Activated B cell treated with CpG ODN at 0.5 μM for 24 hours (primary cell): ENCODE measurements at places on chromosomes 1 and 21. TPM values are rescaled to one million over a fixed set of nuclear protein-coding genes. Genes with fewer than 3 reads are reported as not detected.
A peak's percentile ranks its signal among the peaks of the same experiment; 100 is the strongest.

GRCh38 chr21:41836166-41837015 is 42.8 kb downstream of the PRDM15 start:
- DNase-seq, result no peak

DNA sequence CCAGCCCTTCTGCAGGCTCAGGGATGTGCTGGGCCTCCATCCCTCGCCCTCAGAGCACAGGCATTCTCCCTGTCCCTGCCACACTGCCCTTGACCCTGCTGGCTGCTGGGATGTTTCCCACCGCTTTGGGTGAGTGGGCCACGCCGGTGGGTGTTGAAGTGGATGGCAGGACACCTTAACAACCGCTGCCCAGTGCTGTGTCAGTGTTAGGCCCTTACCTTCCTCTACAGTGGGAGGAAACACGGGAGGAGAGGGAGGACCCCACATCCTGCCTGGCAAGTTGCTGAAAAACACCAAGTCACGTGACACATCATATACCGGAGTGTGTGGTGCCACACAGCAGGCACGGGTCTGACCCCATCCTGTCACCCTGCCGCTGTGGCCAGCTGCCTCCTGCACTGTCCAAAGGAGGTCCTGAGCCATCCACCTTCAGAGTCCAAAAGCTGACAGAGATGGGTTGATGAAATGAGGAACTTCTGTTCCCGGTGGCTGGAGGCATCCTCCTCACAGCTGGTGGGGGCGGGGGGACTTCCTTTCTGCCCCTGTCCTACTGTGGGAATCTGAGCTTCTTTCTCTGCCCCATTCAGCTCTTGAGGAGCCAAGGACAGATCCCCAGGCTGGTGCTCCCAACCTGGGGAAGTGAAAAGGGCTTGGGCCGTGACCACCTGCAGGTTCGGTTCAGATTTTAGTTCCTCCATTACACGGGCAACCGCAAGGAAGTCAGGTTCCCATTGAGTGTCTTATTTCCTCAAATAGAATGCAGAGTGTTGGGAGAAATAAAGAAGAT is 3.2 kb upstream of the THEMIS2 start:
- DNase-seq, result no peak

DNA sequence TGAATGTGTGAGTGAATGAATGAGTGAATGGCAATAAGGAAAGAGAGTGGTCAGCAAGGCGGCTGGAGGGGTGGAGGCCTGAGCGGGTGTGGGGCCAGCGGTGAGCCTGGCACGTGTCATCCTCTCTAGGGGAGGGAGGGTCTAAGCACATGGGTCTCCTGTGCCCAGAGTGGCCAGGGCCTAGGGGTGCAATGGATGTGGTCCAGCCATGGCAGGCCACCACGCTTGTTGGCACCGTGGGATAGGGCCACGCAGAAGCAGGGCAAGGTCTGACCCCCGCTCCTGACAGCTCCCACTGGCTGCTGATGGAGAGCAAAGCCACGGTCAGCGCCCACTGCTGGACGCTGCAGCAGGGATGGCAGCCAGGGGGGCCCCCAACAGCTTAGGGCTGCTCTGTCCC is 19.5 kb upstream of the SPSB1 start:
- DNase-seq, result no peak

- peak; percentile 56 for DNase-seq
Measured at GRCh38 chr1:230109895-230110667, 43.0 kb downstream of the GALNT2 start.

The GPR157 gene
- total RNA-seq, result 6.2 and 7.0 TPM in 2 replicates

DNA sequence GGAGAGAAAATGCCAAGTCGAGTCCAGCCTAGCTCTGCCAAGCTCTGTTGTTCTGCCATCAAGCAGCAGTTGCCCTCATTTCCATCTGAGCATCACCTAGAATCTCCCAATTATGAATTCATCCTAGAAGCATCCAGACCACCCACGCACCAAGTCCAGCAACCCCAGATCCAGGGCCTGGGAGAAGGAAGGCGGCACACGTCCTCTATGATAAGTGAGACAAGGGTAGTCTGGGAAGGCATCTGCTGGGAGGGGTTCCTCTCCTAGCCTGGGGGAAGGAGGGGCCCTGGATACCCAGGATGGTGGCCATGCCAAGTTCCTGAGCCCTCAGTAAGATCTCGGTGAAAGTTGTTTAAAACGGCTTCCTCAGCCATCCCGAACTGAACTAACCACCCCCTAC is 70.7 kb downstream of the VWA5B1 start:
- DNase-seq, result no peak

The FCRL2 gene
- 48.0 and 51.6 TPM in 2 replicates for total RNA-seq

DNA sequence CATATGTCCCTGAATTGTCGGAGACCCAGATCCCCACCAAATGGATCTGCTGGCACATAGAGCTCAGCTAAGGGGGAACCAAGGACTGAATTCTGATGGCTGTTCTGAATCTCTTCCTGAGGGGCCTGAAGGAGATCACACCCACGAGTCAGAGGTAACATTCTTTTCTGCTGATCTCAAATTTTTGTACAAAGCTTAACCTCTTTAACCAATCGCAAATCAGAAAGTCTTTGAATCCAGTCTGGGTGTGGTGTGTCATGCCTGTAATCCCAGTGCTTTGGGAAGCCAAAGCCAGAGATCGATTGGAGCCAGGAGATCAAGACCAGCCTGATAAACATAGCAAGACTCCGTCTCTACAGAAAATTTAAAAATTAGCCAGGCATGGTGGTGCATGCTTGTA is 62.8 kb upstream of the PRRC2C start:
- DNase-seq, result no peak

The OR14A2 gene
- not detected in 2 replicates for total RNA-seq

- DNase-seq, result no peak
Measured at GRCh38 chr1:151998611-151999362, 5.1 kb upstream of the S100A10 start.

The C1orf210 gene
- total RNA-seq, result not detected in 2 replicates

GRCh38 chr1:225319871-225320270 is 108.0 kb downstream of the LBR start:
- DNase-seq, result no peak

The SLC45A3 gene
- 6.9 and 7.4 TPM in 2 replicates for total RNA-seq

- DNase-seq, result no peak
Measured at GRCh38 chr1:67679691-67680090, 5.3 kb upstream of the GADD45A start.

DNA sequence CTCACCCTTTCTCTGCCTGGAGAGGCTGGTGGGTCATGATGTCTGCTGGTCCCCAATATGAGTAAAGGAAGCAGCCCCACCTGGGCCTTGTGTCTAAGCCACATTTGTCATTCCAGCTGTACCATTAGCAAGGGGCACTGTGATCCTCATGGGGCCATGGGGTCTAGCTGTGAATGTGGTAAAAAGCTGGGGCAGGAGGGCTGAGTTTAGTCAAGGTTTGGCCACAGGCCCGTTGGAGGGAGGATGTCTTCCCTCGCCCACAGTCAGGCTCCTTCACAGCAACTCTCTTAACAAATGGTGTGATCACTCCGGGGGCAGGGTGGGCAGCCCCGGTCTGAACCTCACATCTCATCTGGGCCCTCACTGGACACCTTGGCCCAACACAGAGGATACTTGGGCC is 115.4 kb downstream of the DMRTB1 start:
- DNase-seq, result no peak

GRCh38 chr1:223492044-223492443 is 98.8 kb downstream of the CCDC185 start:
- DNase-seq, result no peak

GRCh38 chr1:147717706-147718097 is 42.7 kb downstream of the GJA5 start:
- no peak for DNase-seq

GRCh38 chr1:116131866-116132605 is 20.8 kb downstream of the MAB21L3 start:
- no peak for DNase-seq

- DNase-seq, result peak; percentile 49
Measured at GRCh38 chr1:110787328-110788071, 85.4 kb upstream of the CD53 start.
